ENCODE measurements at places on chromosomes 5 and 9. TPM values are rescaled to one million over a fixed set of nuclear protein-coding genes. Genes with fewer than 3 reads are reported as not detected.

Gene GPRIN1
- 1.1 TPM for total RNA-seq

Gene PRDM9
- not detected for total RNA-seq

Gene CEP72
- total RNA-seq, result 8.5 TPM

Gene PSMB7
- 86.1 TPM for total RNA-seq

Gene TENT4A
- total RNA-seq, result 46.9 TPM

Gene SLC45A2
- not detected for total RNA-seq

Gene PLEKHG4B
- 4.0 TPM for total RNA-seq

Gene CXCL14
- 31.4 TPM for total RNA-seq

Gene CTSV
- 0.43 TPM for total RNA-seq

Gene FGFR4
- 52.0 TPM for total RNA-seq

Gene SAPCD2
- 1.7 TPM for total RNA-seq

Gene SLC23A1
- 4.4 TPM for total RNA-seq

Gene IL9
- not detected for total RNA-seq

Gene EGFL7
- 177 TPM for total RNA-seq

Gene IRF1
- 83.2 TPM for total RNA-seq

Gene ADRB2
- 18.4 TPM for total RNA-seq

Gene TTC39B
- total RNA-seq, result 30.0 TPM

Gene C7
- total RNA-seq, result 165 TPM

Gene IRGM
- total RNA-seq, result not detected

Gene TNFSF15
- total RNA-seq, result 24.5 TPM

Gene C9orf50
- total RNA-seq, result 0.28 TPM

Gene ABCA1
- total RNA-seq, result 140 TPM

Gene PANK3
- 71.6 TPM for total RNA-seq

Gene TMEM215
- total RNA-seq, result not detected

Gene SLIT3
- total RNA-seq, result 33.0 TPM

Gene LOX
- 45.2 TPM for total RNA-seq

Gene IL5
- total RNA-seq, result not detected

Gene PDE8B
- total RNA-seq, result 10.6 TPM

Gene ERCC6L2
- 37.4 TPM for total RNA-seq

Gene CDKN2B
- total RNA-seq, result 5.5 TPM

Gene NUTM2G
- total RNA-seq, result not detected

Gene CBY3
- not detected for total RNA-seq

Gene OBP2B
- not detected for total RNA-seq

Gene PGM5
- total RNA-seq, result 51.7 TPM

Gene SPATA31D4
- not detected for total RNA-seq

All from lung (tissue), 17 donors.